Activated naive CD4-positive, alpha-beta T cell (primary cell): ENCODE measurements at places on chromosomes 6 and 20.

- no peak for DNase-seq
Measured at GRCh38 chr6:7419065-7419464, 29.5 kb downstream of the RIOK1 start.

DNA sequence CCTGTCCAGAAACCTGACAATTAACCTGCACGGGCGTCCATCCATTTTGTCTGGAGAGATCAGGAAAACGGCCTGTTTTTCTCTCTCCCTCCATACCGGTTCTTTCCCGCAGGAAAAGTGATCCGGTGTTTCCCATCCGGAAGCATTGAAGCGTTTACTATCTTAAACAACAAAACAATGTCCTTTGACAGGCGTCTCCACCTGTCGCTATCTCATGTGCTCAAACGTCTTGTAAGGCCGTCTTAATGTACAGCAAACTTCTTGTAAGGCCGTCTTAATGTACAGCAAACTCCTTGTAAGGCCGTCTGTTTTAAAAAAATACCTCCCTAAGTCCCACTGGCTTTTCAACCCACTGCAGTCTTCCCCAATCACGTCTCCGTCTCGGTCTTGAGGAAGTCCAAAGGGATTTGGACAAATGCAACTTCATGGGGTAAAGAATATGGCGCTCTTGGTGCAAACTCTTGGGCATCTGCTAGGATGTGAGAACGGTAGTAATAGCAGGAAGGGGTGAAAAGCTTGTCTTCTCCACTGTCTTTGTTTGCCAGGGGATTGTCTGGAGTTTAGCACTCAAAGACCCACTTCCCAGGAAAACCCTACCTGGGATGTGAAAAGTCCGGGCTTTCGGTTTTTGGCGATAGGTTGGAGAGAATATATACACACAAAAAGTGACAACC is 29.9 kb upstream of the TRIM27 start:
- DNase-seq = no peak

- no peak for DNase-seq
Measured at GRCh38 chr20:14521436-14521835, 184.0 kb upstream of the FLRT3 start.

DNA sequence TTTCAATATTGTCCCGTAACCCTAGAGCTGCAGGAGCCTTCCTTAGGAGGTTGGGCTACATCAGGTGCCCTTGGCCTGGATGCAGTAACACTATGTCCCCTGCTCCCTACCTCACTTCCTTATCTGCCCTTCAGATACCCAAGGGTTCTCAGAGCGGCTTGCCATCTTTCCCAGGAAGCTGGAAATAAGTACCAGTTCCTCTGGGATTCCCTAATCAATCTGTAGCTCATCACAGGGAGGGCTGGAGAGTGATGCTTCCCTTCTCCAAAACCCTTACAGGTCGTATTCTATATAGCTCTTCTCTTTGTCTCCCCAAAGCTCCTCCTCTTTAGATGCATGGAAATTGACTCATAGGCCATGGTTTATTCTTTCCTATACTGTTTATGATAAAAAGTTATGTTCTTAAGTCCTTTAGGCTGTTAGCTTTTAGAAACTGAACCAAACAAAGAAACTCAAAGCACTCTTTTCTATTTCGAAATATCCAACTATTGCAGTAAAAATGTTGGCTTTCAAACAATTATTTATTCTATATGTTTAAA is 4.2 kb downstream of the MYCT1 start:
- no peak for DNase-seq

DNA sequence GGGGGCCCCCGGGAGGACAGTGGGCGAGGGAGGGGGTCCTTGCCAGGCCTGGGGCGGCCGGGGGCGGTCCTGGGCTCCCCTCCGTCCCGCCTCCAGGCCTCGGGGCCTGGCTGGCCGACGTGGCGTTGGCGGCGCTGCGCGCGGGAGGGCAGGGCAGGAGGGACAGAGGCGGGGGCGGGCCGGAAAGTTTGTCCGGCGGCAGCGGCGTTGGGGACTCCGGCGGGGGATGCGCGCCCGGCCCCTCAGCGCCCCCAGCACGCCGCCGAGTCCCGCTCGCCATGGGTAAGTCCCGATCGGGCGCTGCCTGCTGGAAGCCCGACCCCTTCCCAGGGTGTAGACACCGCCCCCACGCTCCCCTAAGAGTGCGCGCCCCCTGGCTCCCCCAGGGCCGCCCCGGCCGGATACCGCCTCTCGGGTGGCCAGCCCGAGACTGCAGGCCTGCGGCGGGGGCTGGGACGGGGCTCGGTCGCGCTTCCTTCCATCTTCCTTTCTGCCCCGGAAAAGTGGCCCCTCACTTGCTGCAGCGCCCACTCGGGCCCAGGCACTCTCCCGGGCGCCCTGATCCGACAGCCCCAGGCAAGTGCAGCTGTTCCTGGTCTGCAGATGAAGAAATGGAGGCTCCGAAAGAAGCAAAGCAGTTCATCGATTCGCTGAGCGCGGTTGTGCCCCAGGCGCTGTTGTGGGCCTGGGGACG is at the start of gene SLC2A10:
Gene SLC2A10, plus strand, starts transcription at position 191 of the 694 bp plus-strand sequence. Its CDS starts 88 bp downstream, at position 279.
- DNase-seq = no peak

GRCh38 chr6:157944983-157945931 is 36.4 kb upstream of the SYNJ2 start:
- no peak for DNase-seq

DNA sequence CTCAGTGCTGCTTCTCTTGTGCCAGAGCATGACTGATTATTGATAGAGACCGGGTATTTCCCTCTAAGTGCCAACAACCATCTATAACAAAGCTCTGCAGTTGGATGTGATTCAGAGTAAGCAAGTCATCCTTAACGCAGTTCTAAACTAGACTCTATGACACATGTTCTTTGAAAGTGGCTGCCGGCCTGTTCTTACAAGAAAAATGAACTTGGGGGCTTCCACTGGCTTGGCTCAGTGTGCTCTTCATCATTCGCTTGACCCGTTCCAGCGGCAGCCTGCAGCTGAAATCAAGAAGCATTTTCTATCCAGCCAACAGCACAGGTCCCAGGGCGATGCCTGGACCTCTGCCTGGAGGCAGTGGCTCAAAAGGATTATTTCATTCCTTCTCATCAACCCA is 29.8 kb downstream of the GFOD1 start:
- no peak for DNase-seq

DNA sequence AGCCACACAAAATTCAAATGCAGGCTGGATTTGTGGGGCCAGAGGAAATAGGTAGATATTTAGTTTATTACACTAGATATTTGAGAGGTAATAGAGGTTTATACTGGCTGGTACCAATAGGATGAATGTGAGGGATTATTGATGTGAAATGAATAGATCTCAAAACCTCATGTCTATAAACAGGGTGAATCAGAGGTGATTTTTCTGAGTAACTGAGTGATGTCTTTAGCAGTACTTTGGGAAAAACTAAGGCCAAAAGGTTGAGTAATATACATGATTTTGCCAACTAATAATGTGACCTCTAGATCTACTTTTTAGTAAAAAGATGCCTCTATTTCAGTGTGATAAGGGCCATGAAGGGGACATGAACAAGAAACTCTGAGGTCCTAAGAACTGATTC is 86.8 kb downstream of the HAO1 start:
- DNase-seq = no peak

DNA sequence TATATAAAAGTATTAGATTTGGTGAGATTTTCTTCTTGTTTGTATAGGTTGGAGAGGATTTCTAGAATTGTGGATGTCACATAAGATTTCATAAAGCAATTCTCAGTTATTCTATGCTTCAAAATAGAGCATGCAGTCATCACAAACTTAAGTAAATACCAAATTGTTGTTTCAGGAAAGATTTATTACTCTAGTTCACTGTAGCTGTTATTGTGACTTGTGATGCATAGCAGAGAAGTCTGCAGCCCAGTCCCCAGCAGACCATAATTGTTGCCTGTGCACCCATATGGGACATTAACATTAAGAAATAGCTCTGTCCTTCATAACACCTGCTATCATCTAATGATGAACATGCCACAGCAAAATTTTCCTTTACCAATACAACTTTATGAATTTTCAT is 228.0 kb upstream of the FAM83B start:
- no peak for DNase-seq

DNA sequence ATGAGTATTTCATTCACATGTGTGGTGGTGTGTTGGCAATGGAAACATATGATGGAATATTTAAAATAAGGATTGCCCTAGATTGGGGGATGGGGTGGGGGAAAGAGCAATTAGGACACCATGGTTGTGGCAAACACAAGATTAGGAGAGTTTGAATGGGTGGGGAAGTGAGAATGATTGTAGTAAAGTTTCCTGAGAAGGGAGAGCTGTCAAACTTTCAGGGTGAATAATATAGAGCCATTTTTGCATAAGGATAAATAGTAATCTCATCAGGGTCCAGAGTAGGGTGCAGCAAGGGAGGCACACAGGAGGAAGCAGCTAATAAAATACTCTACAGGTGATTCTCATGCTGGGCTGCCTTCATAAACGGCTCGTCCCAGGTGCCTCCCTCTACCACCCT is 294.9 kb upstream of the MARCKS start:
- DNase-seq = no peak

- DNase-seq = no peak
Measured at GRCh38 chr6:21478411-21478810, 115.1 kb upstream of the SOX4 start.

DNA sequence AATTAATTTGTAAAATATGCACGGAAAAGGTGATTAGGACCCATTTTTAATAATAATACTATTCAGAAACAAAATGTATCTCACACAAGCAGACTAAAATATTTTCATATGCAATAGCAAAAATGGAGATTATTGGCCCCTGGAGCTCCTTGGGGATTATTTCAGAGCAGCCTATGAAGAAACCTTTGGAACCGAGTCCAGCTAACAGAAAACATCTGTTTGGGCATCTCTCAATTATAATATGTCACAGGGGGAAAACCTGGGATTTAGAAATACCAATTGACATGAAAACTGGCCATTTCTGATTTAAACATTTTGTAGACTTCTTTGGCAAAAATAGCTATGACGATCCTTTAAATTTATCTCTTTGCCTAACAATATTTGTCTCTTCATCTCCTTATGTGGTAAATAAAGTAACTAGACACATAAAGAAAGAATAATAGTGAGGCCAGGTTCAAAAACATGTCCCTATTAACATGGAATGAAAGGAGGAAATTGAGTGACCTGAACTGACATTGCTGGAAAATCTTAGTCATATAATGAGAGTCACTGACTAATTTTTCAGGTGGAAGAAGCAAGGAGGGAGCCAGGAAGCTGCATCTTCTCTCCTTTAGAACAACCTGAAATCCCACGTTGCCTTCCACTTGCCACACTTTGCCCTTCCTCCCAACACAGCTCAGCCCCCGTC is 199.0 kb downstream of the SOD2 start:
- DNase-seq = no peak

DNA sequence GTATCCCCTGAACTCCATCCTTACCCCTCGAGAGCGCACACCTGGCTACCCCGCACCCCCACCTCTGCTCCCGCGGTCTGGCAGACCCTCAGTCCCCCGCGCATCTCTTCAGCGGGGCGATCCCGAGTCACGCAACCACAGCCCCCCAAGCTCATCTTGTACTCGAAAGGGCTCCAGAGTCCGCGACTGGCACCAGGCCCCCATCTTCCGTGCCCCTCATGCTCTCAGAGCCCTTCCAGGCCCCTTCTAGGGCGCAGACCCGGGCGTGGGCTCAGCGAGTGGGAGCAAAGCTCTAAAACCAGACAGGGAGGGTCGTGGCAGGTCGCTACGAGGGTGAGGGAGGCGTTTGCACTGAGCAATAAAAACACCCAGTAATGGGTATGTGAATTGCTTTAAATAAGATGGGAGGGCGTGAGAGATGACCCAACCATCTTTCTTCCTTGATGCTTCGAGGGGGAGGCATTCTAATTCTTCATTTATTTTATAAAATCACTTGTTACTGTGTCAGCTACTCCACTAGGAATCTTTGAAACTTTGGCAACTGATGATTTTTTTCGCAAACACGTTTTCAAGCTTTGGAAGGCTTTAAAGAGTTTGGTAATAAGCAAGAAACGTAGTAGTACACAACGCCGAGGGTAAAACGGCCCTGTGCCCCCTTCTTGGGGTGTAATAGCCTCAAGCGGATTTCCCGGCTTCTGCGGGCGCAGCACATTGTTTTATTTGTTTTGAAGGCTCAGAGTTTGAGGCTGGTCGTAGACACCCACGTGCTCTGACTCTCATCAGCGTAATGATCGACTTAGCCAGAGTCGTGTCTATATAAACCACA is 42.6 kb upstream of the SUPT3H start:
- DNase-seq = no peak

DNA sequence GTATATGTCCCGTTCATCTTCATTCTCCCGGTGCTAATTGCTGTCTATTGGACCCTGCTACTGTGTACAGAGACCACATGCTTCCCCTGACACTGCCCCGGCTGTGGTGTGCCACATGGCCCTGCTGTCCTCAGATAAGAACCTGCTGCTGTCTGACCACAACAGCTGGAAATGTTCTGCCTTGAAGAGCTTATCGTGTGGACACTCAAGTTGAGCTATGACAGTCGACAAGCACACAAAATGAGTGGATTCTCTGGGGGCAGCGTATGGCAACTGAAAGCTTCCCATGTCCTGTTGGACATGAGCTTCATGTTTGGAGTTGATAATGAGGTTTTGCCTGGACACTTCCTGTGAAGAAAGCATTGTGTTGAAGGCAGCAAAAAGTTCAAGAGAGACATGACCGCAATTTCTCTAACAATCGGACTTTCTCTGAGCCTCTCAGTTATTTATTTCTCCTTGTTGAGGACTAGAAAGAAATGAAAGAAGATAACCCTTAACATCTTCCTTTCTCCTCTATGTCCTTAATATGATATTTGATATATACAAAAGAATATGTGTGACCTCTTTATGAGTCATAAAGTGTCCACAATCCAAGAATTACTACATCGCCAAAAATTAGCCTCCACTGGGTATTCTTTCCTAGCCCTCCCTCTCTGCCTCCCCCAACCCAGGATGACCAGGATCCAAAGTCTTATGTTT is 187.1 kb upstream of the TCF21 start:
- no peak for DNase-seq

DNA sequence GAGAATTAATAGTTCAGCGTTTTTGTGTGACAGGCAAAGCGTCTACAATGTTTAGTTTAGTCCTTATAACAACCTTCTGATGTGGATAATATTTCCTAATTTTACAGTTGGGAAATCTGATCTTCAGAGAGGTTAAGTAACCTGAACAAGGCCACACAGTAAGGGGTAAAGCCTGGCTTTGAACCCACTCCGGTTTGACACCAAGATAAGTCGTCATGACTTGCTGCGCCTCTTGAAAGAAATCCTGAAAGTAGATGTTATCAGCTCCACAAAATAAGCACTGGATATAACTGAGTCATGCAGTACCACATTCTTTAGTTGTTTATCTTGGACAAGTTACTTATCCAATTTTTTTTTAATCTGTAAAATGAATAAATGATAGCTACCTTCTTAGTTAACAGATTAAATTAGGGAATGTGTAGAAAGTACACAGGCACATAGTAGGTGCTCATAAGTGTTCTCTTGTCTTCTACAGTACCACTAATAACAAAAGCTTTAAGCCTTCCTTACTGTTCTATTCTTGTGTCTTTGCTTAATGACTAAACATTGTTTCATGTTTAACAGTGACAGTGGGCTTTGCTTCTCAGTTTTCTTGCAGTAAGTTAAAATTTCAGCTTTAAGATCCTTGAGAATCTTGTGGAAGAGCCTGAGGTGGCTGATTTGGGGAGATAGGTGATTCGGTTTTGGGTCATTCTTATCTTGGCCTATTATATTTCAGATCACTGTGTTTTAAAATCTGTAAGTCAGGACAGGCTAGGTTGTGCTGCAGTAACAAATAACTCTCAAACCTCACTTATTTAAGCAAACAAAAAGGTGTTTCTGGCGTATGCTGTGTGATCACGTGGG is 2.1 kb downstream of the HIVEP1 start:
- no peak for DNase-seq
